Fibroblast of gingiva (primary cell): ENCODE measurements at places on chromosomes 1 and 21.

DNA sequence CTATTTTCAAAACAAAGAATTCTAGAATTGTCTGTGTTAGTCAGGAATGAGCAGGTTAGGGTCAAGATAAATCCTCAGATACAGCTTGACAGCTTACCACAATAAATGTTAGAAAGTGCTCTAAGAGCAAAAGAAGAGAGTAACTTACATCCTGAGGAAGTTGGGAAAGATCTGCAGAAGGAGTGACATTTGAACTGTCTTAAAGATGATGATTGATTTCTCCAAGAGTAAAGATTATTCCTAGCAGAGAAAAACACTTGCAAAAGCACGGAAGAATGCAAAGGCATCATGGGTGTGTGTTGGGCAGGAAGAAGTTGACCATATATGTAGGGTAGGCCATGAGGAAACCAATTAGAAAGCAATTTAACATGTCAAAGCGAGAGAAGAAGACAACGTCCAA lies 175.4 kb downstream of the LRRC7 start:
- no peak for DNase-seq

- DNase-seq: no peak
Measured at GRCh38 chr1:211942583-211942982, 92.8 kb downstream of the INTS7 start.

GRCh38 chr1:160924791-160925651 lies 29.6 kb downstream of the ITLN2 start:
- no peak for DNase-seq

GRCh38 chr1:58933599-58933926 lies 149.7 kb upstream of the JUN start:
- DNase-seq: no peak

DNA sequence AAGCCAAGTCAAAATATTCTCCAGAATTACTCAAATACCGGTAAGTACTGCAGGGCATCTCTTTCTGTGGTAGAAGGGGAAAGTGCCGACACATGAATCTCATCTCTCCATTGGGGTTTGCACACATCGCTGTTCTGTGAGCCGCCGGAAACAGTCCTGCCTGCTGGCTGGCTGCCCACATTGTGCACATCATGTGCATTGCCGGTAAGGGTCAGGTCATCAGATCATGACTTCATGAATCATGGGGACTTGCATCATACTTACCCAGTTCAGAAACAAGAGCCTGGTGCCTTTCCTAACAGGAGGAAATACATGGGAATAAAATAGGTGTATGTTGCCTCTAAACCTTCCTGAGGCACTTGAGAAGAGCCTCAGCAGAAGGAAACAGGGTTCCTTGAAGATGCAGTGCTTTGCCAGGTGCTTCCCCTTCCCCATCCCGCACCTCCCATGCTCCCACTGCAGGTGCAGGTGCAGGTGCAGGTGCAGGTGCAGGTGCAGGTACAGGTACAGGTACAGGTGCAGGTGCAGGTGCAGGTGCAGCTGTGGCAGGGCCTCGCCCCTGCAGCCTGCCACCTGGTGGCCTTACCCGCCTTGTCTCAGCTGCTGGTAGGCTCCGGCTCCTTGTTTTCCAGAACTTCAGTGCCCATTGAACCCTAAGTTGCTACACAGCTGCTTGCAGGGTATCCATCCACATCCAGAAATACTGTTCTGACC lies 26.5 kb downstream of the GPR137B start:
- peak; percentile 42 for DNase-seq

- no peak for DNase-seq
Measured at GRCh38 chr1:56429288-56429687, 150.1 kb downstream of the PLPP3 start.

- DNase-seq: peak; percentile 68
Measured at GRCh38 chr1:184022668-184023067, 14.9 kb downstream of the COLGALT2 start.

DNA sequence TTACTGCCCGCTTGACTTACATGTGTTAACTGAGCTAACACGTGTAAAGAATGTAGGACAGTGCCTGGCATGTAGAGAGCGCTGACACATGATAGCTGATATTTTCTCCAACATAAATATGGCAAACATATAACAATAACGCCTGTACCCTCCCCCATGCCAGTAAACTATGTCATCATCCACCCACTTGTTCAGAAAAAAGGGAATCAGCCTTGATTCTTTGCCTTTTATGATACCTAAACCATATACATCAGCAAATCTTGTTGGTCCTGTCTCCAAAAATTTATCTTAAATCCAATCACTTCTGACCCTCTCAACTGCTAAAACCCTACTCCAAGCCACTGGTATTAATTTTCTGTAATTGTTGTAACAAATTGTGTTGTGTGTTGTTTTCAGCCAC lies 1.1 kb upstream of the ZNF692 start:
- DNase-seq: no peak

DNA sequence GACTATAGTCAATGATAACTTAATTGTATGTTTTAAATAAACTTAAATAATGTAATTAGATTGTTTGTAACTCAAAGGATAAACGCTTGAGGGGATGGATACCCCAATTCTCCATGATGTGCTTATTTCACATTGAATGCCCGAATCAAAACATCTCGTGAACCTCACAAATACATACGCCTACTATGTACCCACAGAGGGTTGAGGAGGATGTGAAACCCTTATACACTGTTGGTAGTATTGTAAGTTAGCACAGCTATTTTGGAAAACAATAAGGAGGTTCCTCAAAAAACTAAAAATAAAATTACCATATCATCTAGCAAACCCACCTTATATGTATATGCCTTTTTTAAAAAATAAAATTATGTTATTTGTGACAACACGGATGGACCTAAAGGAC lies 198.6 kb downstream of the MRPL39 start:
- no peak for DNase-seq

GRCh38 chr1:1920608-1921458 lies 1.8 kb upstream of the TMEM52 start:
- DNase-seq: no peak

DNA sequence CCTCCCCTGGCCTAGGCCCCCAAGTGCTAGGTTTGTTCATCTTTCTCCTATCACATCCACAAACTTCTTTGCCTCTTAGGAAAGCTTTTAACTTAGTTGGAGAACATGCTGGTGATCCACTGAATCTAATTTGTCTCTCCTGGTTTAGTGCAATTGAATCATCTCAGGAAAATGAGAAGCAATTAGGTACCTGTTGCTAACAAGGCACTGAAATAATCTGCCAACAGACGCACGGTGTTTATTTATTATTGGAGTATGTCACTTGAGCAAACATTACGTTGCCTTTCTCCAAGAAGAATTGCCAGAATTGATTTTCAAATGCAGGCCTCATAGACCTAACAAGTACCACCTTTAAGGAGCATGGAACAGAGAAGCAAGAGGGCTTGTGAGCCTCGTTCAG lies 309.4 kb downstream of the NFIA start:
- no peak for DNase-seq

- DNase-seq: peak; percentile 67
Measured at GRCh38 chr1:24406788-24407187, 6.8 kb downstream of the STPG1 start.

GRCh38 chr1:204511366-204511765 lies 4.8 kb upstream of the MDM4 start:
- DNase-seq: no peak

- DNase-seq: peak; percentile 35
Measured at GRCh38 chr1:117735045-117735992, 129.5 kb downstream of the TENT5C start.

- DNase-seq: peak; percentile 73
Measured at GRCh38 chr1:114315631-114316030, 162.0 kb upstream of the SYT6 start.

DNA sequence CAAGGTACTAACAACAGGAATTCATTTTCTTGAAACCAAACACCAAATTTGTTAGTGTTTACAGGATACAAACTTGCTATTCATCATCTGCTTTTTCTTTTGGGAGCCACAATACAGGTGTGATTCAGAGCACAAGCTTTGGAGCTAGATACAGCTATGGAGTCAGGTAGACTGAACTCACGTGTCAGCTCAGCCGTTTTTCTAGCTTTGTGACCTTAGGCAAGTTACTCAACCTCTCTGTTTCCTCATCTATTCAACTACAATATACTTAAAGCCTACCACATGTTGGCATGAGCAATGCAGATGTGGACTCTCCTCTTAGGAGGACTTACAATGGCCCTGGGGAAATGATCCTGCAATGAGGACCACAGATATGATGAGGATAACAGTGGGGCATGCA lies 6.3 kb downstream of the HTR1D start:
- DNase-seq: no peak

- no peak for DNase-seq
Measured at GRCh38 chr1:247281001-247281574, 25.2 kb downstream of the VN1R5 start.

DNA sequence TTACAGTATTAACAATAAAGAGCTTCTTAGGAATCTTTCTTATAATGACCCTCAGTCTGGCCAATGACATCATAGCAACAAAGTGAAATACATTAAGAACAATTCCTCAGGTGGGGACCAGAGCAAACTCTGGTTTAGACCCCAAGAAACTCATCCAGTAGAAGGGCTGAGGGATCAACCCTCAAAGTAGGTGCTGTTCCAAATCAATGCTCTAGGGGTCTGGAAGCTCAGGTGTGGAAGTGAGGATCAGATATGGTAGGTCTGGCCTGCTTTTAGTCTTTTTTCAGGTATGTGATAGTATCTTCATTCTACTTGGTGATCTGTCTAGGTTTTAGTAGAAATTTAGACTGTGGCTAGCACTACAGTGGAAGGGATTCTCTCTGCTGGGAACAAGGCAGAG lies 291.7 kb downstream of the PDE4B start:
- DNase-seq: no peak
